ENCODE measurements at places on chromosomes 11 and 22.

DNA sequence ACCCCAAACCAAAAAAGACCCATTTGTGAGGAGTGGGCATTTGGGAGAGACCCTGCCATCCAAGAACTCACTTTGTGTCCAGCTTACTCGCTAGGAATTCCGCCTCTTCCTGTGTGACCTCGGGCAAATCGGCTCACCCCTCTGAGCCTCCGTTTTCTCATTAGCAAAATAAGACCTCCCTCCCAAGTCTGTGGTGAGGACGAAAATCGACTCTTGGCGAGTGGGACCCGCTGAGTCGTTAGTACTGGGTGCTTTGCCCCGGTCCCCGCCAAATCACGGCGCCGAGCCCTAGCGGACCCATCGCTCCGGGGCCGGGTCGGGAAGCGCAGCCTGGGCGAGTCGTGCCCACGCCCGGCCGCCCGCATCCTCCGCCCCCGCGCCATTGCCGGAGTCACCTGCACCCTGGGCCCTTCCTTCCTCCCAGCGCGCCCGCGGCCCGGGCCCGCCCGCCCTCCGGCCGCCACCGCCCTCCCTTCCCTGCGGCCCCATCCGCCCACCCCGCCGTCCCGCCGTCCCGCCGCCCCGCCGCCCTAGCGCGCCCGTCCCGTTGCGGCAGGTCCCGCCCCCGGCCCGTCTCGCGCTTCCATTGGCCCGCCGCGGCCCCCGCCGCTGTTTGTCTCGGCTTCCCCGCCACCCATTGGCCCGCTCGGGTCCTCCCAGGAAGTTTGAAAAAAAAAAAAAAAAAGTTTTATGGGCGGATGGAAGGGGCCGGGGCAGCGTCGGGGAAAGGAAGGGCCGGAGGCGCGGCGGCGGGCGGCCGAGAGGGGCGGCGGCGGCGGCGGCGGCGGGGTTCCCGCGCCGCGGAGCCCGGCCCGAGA lies 48.9 kb downstream of the TRIOBP start:
- DNase-seq, result peak; percentile 78

DNA sequence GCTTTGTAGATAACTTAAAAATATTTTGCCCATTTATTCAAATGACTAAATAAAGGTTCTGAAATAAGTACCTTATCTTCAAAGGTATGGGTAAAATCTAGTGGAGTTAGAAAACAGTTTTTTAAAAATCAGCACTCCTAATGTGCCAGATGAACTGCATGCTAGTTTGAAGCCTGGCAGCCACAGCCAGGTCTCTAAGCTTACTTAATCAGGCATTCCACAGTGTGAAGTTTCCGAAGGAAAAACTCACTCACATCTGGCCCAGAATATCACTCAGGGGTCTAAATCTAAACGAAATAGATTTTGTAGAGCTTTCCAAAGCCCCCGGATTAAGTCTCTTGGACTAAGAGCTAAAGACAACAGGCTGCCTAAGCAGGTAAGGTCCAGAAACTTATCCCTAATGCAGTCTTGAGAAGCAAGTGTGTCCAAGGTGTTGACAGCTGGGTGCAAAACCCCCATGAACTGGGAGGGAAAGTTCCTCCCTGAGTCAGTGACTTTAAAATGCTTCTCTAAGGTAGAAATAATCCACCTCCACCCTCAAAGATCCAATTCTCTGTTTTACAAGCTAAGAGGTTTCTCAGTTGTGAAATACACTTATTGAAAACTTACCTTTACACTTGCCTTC lies 157.6 kb downstream of the FCHSD2 start:
- no peak for DNase-seq

DNA sequence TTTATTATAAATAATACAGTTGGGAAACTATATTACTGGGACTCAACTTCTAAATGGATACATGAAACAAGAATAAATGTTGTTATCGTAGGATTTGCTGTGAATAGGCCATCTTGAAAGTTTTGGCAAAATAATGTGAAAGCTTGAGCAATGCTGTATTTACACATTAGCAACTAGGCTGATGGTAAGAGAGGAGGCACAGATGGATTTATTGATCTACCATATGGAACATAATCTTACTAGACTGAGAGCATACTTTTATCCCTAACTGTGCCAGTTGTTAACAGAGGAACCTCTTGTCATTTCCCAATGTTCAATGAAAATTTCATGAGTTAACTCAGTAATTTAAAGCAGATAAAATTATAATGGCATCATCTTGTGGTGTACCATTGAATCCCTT lies 22.8 kb downstream of the APIP start:
- no peak for DNase-seq

DNA sequence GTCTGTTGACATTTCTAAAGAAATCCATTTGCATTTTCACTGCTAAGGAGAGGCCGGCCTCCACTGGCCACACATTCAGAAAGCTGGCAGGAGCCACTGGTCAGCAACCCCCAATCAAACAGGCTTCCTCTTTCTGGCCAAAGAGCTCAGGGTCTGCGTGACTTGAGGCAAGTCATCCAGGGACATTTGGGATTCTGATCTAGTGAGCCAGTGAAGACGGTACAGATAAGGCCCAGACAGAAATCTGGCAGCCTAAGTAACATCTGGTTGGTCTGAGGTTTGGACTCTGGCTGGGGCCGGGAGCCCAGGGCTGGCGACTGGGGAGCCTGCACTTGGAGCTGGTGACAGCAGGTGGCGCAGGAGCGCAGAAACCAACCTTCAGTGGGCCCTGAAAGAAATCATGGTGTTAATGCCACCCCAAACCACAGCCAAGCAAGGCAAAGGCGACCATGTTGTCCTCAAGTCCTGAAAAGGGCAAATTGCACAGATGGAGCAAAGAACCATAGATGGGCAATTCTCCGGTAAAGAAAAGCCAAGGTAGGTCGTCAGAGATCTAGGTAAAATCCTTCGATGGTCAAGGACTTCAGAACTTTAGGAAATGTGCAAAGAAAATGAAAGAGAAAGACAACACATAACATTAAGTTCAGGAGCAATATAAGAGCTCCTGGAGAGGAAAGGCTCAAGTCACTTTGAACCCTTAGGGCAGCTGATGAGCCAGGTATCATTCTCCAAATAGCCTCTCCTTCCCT lies 99.4 kb upstream of the BLID start:
- DNase-seq, result no peak

GRCh38 chr11:75949023-75949672 lies 134.1 kb downstream of the UVRAG start:
- no peak for DNase-seq

DNA sequence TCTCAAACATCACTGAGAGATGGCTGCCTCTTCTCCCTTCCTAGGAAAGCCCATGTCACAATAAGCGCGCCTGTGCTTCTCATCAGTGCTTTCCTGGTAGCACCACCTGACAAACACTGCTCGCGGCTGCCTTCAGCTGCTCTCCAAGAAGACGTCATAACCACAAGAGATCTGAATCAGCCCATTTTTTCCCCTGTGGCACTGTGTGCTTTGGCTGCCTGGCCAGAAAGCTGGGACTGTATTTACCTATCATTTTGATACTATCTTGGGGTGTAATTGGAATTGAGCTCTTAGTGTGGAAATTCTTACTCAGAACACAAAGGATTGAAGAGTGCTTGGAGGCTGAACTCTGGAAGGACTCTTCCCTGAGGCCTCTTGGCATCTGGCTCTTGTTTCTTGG lies 50.3 kb upstream of the EHF start:
- peak; percentile 87 for DNase-seq

- DNase-seq, result peak; percentile 59
Measured at GRCh38 chr11:58573451-58574104, 2.1 kb downstream of the LPXN start.

- DNase-seq, result no peak
Measured at GRCh38 chr11:27416568-27417176, 53.7 kb upstream of the CCDC34 start.

- no peak for DNase-seq
Measured at GRCh38 chr22:42945736-42946135, 69.2 kb downstream of the PACSIN2 start.

DNA sequence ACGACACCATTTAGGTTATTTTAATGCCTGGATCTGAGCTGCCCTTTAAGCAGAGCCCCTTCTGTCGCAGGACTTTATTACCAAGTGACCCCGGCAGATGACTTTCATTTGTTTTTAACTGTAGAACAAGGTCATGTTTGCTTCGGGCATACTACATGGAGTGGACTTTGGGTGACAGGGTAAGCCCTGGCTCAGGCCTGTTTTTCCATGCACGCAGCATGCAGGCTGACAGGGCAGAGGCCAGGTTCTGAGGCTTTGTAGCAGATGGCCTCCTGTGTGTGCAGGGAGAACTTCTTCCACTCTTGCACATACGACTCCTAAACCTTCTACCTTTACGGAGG lies 50.5 kb downstream of the SNX19 start:
- DNase-seq, result no peak

DNA sequence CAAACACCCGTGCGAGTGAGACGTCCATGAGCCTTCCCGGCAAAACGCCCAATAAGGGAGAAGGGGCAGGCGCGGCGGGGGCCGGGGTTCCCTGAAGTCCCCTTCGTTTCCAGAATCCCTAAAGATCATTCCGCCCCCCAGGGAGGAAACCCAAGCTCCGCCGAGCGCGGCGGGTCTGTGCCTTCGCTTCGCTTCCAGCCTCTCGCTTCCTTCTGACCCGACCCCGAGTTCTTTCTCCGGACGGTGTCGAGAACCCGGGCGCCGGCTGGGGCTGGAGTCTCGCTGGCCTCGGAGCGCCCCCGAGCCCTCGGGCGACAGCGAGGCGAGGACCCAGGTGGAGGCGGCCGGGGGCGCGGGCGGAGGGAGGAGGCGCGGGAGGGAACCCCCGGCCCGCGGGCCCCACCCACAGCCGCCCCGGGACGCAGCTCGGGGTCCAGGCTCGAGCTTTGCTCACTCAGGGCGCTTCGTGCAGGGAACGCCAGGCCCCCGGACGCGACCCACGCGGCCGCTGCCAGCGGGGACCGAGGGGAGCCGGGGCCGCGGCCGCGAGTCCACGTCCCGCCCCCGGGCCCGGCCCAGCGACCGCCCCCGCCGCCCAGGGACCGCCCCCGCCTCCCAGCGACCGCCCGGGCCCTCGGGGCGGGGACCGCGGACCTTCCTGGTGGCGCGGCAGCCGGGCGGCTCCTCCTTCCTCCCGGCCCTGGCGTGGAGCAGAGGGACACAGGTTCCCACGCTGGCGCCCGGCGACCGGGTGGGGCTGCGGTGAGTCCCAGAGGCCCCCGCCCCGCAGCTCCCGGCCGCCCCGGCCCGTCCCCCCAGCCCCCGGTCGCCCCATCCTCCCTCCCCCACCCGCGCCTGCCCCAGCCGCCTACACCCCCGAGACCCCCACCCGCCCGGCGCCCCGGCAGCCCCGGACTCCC lies at the start of gene PGGHG:
Gene PGGHG, plus strand, starts transcription at position 649 of the 920 bp plus-strand sequence. CDS start 691 bp downstream, outside the sequence.
- peak; percentile 76 for DNase-seq

DNA sequence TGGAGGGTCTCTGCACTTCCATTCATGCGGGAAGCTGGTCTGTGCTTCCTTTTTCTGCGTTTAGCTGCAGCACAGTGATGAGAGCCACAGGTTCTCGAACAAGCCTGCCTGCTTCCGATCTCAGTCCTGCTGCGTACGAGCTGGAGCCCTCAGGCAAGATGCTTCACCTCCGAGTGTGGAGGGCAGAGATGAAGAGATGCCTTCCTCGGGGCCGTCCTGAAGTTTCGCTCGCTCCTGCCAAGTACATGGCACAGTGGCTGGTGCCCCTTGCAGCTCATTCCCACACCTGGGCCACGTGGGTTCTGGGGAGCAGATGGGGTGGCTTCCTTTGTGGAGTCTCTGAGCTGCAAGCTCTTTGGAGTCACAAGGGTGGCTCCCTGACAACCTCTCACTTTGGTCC lies 19.5 kb upstream of the TESMIN start:
- no peak for DNase-seq

DNA sequence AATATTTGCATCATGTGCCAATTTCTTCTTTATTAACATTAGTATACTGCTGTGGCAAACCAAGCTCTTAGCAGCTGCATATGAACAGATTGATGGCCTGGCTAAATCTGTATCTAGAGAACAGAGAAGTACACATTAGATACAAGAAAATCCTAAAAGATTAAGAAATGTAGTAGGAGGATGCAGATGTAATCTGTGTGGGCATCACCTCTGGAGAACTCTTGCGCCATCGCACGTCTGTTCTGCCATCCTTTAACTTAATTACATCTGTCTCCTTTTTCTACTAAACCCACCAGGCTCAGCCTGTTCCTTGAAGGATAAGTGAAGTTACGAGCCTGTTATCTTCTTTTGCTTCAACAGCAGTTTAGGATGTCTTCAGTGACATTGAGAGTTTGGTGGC lies 196.4 kb upstream of the PITPNB start:
- DNase-seq, result no peak

GRCh38 chr22:36383110-36383581 lies 4.6 kb downstream of the MYH9 start:
- peak; percentile 85 for DNase-seq

DNA sequence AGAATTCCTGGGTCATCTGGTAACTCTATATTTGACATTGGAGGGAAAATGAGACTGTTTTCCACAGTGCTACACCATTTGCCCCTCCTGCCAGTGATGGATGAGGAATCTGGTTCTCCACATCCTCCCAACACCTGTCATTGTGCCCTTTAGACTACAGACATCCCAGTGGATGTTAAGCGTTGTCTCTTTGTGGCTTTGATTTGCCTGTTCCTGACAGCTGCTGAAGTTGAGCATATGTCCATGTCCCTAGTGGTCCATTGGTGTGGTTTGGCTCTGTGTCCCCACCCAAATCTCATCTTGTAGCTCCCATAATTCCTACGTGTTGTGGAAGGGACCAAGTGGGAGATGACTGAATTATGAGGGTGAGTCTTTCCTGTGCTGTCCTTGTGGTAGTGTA lies 88.5 kb downstream of the BRD1 start:
- DNase-seq, result no peak

GRCh38 chr22:31378123-31378522 lies 21.3 kb upstream of the DRG1 start:
- DNase-seq, result no peak

DNA sequence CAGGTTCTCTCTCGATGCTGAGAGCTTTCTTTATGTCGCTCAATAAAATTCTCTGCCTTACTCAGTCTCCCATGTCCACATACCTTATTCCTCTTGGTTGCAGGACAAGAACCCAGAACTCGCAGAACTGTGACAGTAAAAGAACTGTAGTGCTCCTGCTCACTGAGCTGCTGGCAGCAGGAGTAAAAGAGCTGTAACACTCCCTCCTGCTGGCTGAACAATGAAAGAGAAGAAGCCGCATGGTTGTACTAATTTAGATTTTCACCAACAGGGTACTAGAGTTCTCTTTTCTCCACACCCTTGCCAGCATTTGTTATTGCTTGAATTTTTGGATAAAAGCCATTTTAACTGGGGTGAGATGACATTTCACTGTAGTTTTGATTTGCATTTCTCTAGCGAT lies 433.2 kb downstream of the GUCY1A2 start:
- no peak for DNase-seq

GRCh38 chr22:50487290-50488005 lies 789 bp downstream of the MIOX start:
- DNase-seq, result no peak

GRCh38 chr11:62702246-62702645 lies 5.0 kb downstream of the BSCL2 start:
- no peak for DNase-seq

- DNase-seq, result no peak
Measured at GRCh38 chr22:20426259-20426615, 11.4 kb downstream of the SCARF2 start.

- no peak for DNase-seq
Measured at GRCh38 chr11:22194907-22195306, 2.0 kb downstream of the ANO5 start.

DNA sequence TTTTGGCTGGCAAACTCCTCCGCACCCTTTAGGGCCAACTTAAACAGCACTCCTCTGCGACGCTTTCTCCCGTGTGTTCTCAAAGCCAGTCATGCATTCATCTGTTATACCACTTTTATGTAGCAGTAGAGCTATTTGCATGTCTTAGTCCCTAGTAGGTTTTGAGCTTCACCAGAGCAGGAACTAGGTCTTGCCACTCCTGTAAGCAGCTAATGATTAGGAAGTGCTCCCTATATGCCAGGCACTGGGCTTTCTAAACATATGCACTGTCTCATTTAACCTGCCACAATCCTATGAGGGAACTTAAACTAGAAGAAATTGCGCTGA lies 180.8 kb downstream of the DBX1 start:
- no peak for DNase-seq
